ENCODE measurements at places on chromosomes 4 and X.

GRCh38 chrX:63349307-63349706, 1.8 kb downstream of the SPIN4 start:
- no peak for DNase-seq

DNA sequence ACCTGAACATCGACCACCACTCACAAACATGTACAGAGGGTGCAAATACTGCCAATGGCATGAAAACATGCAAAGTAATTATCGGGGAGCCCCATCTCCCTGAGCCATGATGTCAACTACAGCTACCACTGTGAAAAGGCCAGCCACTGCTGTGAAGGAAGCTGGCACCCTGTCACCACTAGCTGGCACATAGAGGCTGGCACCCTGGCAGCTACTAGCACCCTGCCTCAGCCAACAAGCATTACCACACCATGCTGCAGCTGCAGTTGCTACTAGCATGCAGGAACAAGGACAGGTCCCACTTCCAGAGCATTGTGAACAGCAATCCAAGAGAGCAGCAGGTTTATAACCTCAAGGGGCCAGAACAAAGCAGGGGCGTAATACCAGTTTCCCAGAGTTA, 81.4 kb downstream of the PRR32 start:
- no peak for DNase-seq

DNA sequence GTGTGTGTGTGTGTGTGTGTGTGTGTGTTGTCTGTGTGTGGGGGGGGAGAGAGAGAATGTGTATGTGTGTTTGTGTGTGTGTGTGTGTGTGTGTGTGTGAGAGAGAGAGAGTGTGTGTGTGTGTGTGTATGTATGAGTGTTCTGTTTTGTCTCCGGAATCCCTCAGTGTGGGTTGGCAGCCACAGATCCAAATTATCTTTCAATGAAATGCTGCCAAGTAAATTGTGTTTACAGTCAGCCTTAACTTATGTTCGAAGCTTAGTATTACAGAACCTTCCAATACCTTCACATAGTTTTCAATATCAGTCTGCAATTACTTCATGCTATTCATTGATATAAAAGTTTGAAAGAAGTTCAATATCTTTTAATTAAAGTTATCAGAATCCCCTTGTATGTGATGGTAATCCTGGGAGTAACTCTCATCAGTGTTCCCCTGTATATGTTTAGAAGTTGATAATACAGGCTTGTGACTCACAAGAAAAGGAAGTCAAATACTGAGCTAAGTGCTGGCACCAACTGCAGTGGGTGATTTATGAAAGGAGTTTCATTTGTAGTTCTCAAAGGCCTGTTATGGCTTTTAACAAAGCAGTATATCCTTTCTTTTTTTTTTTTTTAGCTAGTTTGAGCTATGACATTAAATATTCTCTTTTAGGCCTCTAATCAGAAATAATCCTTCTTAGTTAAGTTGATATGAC, 51.6 kb upstream of the HTR2C start:
- DNase-seq: peak; percentile 35

GRCh38 chr4:3363411-3364141, 70.8 kb downstream of the RGS12 start:
- DNase-seq: no peak

GRCh38 chr4:187042251-187042650, 318.6 kb upstream of the FAT1 start:
- no peak for DNase-seq

DNA sequence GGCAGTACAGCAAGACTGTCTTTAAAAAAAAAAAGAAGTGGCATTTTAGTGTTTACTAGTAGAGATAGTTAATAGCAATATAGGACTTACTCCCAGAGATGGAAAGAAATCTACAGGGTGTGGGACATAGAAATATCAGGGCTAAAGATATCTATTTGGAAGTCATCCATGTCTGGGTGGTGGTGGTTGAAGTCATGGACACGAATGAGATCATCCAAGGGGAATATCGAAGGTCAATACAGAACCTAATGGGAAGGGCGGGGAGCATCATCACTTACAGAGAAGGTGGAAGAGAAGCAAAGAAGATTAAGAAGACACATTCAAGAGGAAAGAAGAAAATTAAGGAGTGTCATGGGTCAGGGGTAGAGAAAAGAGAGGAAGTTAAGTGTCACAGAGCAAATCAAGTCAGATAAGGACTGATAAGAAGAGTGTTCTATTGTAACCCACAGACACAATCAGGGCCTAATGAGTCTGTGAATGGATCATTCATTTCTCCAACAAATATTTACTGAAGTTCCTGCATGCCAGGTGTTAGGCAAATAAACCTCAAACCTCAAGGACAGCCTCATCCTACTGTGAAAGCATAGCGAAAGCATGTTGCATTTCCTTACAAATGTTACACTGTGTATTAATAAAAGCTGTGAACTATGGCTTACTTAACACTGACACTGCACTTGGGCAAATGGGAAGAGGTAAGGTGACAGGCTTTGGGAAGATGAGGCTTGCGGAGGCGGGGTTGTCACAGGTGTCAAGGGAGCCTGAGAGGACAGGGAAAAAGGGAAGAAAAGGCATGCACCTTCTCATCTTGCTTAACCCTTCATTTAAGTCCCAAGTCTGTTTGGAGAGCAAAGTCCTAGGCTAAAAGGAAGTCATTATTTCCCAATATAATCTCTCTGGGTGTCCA, 65.3 kb downstream of the ELOVL6 start:
- DNase-seq: no peak

- no peak for DNase-seq
Measured at GRCh38 chr4:37138789-37139188, 105.8 kb upstream of the NWD2 start.

- no peak for DNase-seq
Measured at GRCh38 chrX:71669492-71669891, 2.1 kb downstream of the LOC101059915 start.

DNA sequence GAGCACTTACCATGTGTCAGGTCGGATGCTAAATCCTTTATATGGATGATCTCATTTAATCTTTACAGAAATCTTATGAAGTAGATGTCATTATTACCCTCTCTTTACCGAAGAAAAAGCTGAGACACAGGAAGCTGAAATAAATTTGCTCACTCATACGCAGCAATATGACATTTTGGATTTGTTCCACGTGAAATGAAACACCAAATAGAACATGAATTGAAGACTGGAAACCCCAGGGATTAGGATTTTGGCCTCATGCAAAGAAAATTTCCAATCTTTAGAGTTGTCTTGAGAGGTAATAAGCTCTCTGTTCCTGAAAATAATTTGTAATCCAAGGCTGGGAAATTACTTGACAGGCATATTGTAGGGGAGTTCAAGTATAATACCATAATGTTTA, 354.4 kb upstream of the CLNK start:
- no peak for DNase-seq

DNA sequence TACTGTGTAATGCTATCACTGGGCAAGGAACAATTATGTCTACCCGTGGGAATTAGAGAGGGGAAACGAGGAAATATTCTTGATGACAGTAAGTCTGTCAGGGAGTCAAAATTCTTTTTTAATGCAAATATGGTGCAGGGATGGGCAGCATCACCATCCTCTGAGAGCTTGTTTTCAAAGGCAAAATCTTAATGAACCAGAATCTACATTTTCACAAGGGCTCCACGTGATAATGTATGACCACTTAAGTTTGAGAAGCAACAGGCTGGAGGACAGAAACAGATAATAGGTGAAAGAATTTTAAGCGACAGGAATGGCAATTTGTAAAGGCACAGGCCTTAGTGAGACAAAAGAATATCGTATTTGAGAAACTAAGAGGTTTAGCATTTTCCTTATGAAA, 63.4 kb downstream of the CLOCK start:
- no peak for DNase-seq

GRCh38 chr4:175531405-175532091, 280.5 kb downstream of the GPM6A start:
- DNase-seq: peak; percentile 47

DNA sequence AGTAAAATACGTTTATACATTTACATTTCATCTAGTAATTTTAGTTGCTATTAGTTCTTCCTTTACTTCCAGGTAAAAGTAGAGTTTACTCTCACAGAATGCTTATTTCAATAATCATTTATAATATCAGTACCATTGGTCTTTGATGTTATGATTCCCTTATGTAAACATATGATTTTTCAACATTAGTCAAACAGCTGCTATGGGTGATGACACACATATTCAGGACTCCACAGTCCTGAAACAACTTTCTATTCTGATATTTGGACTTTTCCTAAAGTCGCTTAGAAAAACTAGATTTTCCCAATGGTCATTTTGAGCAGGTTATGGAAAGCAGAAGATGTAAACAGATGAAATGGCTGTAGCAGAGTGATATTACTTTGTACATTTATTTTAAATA, 369.8 kb downstream of the UNC5C start:
- DNase-seq: no peak

DNA sequence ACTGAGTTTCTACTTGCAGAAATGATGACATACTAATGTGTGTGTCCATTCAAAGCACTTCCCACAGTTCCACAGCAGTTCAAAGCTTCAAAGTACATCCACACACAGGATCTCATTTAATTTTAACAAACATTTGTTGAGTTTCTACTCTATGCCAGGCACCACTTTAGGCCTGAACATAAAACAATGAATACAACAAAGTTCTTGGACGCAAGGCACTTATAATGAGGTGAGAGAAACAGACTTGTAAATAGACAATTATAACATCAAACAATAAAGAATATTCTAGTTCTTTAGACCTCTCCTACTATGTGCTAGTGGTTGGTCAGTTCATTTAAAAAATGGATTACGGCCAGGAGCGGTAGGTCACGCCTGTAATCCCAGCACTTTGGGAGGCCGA, 82.0 kb upstream of the SPANXB1 start:
- DNase-seq: no peak

GRCh38 chr4:122537388-122538135, 81.0 kb upstream of the IL2 start:
- DNase-seq: no peak

GRCh38 chr4:41256740-41257256, at the start of gene UCHL1:
Gene UCHL1, plus strand, starts transcription at chr4:41256928. Its CDS starts 49 bp downstream, at chr4:41256977.
- DNase-seq: peak; percentile 85

DNA sequence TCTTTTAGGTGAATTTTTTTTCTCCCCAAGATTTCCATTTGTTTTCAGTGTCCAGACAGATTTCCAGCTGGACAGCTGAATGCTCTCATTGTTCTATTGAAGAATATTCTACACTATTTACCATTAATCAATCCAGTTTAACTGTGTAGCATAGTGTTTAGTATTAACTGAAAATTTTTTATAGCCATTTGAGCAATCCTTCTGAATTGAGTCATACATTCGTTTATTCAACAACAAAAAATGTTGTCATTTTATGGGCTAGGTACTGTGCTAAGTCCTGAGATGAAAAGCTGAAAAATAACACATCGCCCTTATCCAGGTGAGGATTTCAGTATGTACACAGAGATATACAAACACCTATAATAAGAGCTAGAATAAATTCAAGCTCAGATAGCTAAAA, 223.3 kb downstream of the COL25A1 start:
- DNase-seq: peak; percentile 16

DNA sequence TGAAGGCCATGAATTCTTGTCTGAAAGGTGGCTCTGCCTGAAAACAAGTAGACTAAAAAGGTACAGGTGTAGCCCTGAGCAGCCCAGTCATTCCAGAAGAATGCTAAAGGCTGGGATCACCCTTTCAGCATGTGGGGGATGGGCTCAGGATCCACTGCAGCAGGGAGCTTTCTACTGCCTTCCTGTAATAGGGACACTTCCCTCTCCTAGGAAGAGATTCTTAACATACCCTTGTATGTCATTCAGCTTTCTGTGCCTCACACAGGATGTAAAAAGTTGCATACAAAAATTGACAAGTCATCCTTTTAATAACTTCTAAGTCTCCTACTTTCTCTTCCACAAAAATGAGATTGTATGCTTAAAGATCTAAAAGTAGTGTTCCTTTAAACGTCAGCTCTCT, 123.3 kb downstream of the ZNF518B start:
- no peak for DNase-seq

- no peak for DNase-seq
Measured at GRCh38 chr4:5040856-5041620, 10.2 kb upstream of the STK32B start.

DNA sequence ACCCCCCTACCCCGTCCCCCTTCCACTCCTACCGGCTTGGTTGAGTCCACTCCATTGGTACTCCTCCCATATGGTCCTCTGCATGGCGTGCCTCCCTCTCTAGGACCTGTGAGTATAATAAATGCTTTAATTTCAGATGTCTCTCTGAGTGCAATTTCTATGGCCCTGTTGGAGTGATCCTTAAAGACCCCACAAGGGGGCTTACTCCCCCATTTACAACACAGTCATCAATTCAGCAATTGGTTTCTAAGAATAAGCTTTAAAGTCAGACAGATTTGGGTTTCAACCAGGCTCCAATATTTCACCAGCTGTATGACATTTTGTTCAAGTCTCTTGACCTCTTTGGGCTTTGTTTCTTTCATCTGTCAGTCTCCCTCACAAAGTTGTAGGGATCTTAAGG, 38.7 kb downstream of the TFDP3 start:
- no peak for DNase-seq

DNA sequence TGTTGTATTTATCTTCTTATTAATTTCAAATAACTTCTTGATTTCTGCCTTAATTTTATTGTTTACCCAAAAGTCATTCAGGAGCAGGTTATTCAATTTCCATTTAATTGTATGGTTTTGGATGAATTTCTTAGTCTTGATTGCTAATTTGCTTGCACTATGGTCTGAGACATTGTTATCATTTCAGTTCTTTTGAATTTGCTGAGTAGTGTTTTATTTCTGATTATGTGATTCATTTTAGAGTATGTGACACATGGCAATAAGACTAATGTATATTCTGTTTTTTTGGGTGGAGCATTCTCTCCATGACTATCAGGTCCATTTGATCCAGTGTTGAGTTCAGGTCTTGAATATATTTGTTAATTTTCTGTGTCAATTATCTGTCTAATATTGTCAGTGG, 236.7 kb downstream of the EDA2R start:
- no peak for DNase-seq

- peak; percentile 70 for DNase-seq
Measured at GRCh38 chr4:170089668-170090351, at the start of gene AADAT. Gene AADAT, minus strand, starts transcription at chr4:170089956. Its CDS starts 266 bp downstream, at chr4:170089690.

DNA sequence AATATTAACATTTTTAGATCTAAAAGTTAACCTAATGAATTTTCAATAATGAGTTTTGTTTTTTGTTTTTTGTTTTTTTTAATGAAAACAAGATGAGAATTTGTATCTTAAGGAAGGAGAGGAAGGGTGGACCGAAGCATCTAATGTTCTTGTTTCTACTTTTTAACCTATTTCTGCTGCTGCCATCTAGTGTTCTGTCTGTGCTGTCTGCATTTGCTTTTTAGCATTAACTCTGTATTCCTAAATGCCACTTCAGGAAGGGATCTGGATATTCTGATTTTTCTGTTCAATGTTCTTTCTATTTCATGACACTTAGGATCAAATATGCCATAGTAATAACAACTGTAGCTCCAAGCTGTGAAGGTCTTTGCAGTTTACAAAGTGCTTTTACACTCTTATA, 161.7 kb downstream of the BRWD3 start:
- peak; percentile 24 for DNase-seq

DNA sequence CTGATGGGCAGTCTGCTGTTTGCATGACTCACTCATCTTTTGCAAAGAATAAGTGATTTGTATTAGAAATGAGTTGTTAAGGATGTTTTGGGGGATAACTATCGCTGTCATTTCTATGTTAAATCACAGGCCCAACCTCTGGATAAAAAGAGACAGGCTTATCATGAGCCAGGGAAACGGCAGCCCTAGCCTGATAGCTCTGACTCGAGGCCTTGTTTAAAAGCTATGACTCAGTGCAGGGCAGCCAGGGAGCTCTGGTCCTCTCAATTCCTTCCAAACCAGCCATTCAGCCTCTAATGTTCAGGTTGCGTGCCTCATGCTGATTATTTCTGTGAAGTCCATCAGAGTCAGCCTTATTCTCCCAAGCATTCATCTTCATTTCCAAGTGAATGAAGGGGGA, 305.9 kb upstream of the HAND2 start:
- DNase-seq: peak; percentile 77
